HEK293T (cell line): ENCODE measurements at places on chromosomes 5 and 9.

DNA sequence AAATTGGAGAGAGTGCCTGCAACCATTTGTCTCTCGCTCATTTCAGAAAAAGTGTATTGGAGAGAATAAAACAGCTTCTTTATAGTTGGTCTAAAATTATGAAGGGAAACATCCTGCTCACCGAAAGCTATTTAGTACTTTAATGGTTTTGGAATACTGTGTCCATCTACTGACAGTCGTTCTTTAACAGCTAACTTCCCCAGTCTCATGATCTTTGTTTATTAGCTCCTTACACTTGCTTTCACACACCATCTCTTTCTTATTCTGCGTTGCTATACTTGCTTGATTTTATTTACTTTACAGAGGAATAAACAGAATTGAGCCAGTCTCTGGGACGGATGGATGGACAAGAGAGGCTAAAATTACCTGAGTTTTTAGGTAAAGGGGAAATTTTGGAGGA is 229.3 kb downstream of the CCDC171 start:
- no peak for DNase-seq

- no peak for DNase-seq
Measured at GRCh38 chr5:127429928-127430327, 87.5 kb upstream of the PRRC1 start.

GRCh38 chr5:65855766-65856315 is 70.5 kb upstream of the ERBIN start:
- no peak for DNase-seq

DNA sequence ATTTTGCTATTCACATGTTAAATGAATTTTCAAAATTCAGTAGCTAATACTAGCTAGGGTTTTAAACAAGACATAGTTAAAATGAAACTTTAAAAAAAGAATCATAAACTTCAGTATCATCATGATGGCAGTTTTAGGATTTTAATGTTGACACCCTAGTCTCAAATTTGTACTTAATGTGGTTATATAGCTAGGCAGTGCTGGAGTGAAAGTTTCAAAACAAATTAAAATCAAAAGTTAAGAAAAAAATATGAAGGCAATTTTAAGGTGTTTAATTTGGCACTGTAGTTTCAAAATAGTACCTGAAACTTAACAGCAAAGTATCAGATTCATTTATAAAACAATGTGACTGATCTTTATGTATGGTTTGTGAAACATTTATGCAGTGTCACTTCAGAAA is 19.3 kb upstream of the CDKN2B start:
- no peak for DNase-seq

DNA sequence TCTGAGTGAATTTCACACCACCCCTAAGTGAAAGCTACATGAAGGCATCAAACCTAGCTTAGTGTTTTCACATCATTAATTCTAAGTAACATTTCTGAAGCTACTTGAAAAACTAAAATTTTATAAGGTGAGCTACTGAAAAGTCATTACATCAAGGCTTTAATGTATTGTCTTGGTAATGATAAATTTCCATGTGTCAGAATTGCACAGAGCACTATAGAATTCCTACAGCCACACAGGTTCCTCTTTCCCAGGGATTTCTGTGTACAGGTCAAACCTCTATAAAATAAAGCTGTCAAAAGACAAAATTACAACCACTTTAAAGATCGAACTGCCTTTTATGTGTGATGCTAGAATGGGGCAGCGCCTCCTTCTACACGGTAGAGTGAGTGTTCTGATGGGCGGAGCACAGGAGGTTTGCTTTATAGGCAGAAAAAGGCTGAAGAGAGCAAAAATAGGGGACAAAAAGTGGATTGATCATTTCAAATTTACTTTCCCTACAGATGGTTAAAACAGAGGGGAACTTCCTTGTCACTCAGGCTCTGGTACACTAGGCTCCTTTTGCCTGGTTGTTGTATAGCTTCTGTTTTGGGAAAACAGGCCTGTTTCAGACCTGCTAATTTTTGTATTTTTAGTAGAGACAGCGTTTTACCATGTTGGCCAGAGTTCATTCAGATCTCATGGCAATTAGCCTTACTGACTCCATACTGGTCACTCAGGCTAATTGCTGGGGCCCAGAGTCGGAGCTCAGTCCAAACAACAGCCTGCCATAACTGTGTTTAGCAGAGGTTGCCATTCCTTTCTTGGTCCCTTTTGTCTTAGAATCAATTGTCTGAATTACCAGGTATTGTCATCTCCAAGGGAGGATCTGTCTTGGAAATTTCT is 102.5 kb upstream of the BASP1 start:
- DNase-seq: no peak

DNA sequence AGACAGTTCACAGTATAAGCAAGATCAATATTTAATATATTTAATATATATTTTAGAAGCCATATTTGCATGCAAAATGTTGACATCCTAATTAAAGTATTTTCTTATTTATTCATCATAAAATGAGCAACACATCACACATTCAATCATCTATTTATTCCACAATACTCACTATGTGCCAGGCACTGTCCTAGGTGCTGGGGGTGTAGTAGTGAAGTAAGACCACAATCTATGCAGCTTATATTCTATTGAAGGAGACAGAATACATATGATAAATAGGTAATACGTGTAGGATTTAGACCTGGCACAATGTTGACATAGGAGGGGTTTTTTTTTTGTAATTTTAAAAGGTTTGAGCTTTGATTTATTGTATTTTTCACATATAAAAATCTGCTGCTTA is 63.1 kb downstream of the GRIN3A start:
- DNase-seq: no peak

DNA sequence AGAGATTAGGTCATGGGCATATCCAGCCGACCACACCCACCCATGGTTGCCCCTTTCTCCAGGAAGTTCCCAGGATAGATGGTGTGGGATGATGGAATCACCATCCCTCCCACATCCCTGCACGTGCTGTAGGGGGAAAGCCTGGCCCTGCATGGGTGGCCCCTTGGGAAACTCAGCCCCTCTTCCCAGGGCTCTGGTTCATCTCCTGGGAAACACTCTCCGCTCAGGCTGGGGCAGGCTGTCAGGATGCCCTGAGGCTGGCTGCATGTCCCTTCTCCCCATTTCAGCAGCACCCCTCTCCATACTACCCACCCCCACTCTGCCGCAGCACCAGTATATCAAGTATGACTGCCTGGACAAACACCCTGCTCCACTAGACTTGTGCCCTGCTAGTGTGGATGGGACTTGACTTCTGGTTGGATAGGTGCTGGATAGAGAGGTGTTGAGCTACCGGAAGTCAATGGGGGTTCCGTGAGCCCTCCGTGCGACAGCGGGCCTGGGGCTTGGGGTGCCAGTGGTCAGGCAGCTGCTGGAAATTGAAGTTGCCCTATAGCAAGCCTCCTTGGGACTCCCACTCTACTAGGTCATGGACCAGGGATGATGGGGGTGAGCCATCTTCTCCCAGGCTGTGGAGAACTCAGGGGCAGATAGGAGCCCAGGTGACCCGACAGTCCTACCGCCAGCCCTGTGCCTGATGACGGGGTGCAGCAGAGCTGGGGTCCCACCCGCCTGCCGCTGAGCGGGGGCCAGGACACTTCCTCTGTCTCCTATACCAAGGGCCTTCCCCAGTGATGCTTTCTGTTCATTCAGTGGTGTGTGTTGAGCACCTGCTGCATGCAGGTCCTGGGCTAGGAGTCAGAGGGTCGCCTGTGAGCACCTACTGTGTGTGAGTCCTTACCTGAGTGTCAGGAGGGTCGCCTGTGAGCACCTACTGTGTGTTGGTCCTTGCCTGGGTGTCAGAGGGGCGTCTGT is 69.4 kb upstream of the COL5A1 start:
- no peak for DNase-seq

GRCh38 chr5:10676224-10676623 is 84.8 kb downstream of the DAP start:
- DNase-seq: no peak

GRCh38 chr9:34986540-34987047 is 3.0 kb upstream of the DNAJB5 start:
- no peak for DNase-seq

DNA sequence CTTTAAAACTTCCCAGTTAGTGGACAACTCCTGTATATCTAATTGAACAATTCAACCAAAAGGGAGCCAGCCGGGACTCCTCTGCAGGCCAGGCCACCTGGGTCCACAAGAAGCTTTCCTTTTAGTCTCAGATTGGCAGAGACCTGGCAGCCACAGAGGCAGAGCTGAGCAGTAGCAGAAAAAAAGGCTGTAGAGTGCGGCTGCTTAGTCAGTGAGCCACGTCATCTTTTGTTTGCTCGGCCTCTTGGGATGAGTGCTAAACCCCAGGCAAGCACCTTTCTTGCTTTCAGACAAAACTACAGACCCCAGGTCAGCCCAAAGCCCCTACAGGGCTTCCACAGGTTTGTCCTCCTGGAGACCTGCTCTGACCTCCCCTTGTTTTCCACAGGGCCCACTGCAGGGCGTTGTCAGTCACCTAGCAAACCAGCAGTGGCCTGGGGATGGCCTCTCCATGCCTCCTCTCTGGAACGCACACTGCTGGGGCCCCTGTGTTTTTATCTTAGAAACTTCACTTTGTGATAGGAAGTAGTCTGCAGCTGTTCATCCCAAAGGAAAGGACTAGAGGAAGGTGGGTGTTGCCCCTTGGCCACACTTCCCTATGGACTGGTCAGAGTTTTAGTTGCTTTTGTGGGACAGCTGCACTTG is 49.9 kb downstream of the SHB start:
- DNase-seq: no peak

DNA sequence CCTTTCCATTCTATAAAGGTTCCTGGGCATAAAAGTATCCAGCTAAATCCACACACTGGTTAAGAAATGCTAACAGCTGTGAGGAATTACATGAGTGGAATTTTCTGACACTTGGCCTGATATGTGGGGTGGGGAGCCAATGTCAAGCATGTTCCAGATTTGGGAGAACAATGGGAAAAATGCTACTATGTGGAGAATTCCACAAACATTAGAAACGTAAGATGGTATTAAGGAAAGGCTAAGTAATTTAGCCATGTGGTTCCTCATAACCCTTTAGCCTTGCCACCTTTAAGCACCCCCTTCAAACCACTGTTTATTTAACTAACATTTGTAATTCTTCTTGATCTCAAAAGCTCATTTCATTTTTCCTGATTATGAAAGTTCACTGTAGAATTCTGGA is 149.2 kb downstream of the GNA14 start:
- DNase-seq: no peak

DNA sequence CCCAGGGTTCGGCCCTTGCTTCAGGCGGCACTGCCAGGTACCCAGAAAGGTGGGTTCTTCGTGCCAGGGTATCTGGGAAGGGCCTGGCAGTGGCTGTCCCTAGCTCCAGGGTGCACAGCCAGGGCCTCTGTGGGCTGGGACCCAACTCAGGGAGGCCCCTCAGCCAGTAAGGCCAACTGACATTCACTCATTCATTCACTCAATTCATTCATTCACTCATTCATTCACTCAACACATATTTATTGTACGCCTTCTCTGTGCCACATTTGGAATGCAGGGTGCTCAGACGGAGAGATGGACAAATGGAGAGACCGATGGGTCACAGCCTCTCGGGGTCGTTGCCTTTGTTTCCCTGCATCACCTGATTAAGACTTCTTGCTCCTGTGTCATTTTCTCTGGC is 154.9 kb downstream of the GAPVD1 start:
- DNase-seq: no peak

GRCh38 chr5:138230981-138231589 is 18.0 kb upstream of the CDC23 start:
- DNase-seq: no peak

DNA sequence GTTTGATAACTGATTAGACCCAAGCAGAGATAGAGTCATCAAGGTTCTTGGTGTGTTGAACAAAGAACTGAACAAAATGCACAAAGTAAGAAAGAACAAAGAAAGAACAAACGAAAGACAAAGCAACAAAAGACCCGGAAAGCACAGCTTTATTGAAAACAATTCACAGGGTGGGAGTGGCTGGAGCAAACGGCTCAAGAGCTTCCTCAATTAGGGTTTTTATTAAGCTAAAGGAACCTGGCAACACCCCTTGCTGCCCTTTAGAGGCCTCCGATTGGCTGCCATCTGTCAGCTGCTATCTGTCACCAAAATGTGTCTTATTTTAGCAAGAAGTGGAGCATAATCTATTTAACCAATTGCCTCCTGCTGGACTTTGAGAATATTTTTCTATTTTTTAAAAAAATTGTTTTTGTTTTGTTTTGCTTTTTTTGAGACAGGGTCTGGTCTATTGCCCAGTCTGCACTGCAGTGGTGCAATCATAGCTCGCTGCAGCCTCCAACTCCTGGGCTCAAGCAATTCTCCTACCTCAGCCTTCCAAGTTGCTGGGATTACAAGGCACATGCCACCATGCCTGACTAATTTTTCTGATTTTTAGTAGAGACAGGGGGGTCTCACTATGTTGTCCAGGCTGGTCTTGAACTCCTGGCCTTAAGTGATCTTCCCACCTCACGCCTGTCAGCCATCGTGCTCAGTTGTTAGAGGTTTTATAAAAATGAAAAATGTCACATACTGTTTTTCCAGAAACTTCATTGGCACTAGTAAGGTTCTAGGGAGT is 7.7 kb upstream of the ABO start:
- no peak for DNase-seq

DNA sequence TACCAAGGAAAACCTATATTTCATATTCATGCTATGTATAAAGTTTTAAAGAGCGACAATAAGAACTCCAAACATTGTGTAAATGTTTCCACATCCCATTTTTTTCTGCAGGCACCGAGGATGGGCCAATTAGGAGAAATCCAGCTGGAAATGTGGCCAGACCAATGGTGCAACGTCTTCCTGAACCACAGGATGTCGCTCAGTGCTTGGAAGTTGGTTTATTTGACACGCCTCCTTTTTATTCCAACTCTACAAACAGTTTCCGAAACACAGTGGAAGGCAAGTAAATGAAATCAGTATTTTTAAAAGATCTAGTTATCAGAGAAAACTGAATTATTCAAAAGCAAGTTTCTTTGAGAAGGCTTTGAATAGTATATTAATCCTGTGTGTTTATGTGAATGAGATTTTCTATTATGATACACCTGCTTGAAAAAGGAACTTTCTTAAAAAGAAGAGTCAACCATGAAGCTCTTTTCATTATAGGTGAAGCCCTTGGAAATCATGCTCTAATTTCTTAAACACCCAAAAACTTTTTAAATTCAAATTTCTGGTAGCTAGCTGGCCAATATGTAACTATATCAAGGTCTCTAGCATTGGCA is 9.1 kb downstream of the TYRP1 start:
- peak; percentile 42 for DNase-seq
